ENCODE measurements at places on chromosomes 7 and 10.

DNA sequence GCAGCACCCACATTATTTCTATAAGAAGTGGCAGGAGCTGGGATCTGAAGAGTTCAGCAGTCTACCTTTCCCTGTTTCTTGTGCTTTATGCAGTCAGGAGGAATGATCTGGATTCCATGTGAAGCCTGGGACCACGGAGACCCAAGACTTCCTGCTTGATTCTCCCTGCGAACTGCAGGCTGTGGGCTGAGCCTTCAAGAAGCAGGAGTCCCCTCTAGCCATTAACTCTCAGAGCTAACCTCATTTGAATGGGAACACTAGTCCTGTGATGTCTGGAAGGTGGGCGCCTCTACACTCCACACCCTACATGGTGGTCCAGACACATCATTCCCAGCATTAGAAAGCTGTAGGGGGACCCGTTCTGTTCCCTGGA, 874 bp upstream of the RBP3 start:
- no peak overlapping the region for H3K4me3 ChIP-seq
- H3K27ac ChIP-seq: no peak overlapping the region
- no peaks in the 10 kb centered on the region for H3K4me1 ChIP-seq
- DNase-seq: no peak
- no peaks in the 10 kb centered on the region for H3K27me3 ChIP-seq
- no peaks in the 10 kb centered on the region for H3K36me3 ChIP-seq

- H3K27ac ChIP-seq: no peak overlapping the region
- peaks cover 5% of the 10 kb centered on the region for H3K27me3 ChIP-seq
- DNase-seq: no peak
Observed at GRCh38 chr10:103254538-103255325, 9.0 kb downstream of the RPEL1 start.

DNA sequence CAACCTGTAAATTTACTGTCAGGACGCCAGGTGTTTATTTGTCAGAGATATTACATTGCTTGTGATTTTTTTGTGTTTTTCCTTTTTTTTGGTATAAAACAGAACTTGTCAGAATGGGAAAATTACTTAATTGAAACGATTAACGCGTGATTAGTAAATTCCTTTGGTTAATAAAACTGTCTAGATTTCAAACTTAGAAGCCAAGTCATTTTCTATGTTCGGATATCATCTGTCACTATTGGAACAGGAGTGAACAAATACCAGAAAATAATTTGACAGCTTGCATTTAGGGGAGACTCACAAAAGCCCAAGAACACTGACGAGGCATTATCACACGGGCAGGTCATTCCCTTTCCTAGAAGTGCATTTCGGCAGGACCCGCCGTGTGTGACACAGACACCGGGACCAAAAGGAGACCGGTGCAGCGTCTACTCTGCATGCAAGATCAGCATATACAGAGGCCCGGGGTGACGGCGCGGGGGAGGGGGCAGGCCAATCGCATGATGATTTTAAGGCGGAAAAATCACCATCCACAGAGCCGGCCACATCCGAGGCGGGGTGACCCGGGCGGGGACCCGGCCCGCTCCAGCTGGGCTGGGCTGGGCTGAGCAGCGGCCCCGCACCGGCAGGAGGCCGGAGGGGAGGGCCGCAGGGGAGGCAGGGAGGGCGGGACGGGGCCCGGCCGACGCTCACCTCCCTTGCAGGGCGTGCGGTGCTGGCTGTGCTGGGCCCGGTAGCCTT, 841 bp downstream of the GLUD1 start:
- peaks cover 47% of the 10 kb centered on the region for H3K4me1 ChIP-seq
- H3K27ac ChIP-seq: peak overlapping the region; percentile 98
- peak; percentile 82 for DNase-seq
- peak overlapping the region; percentile 92 for H3K4me3 ChIP-seq
- H3K27me3 ChIP-seq: no peaks in the 10 kb centered on the region

GRCh38 chr7:45460379-45460778, 113.8 kb upstream of the ADCY1 start:
- H3K36me3 ChIP-seq: no peaks in the 10 kb centered on the region
- peaks cover 2% of the 10 kb centered on the region for H3K27me3 ChIP-seq
- no peaks in the 10 kb centered on the region for H3K4me1 ChIP-seq
- no peak overlapping the region for H3K27ac ChIP-seq
- no peak overlapping the region for H3K4me3 ChIP-seq

GRCh38 chr7:27670676-27671075, 8.0 kb upstream of the HIBADH start:
- no peaks in the 10 kb centered on the region for H3K36me3 ChIP-seq
- H3K27ac ChIP-seq: no peak overlapping the region
- H3K4me3 ChIP-seq: no peak overlapping the region
- H3K27me3 ChIP-seq: peaks cover 10% of the 10 kb centered on the region

GRCh38 chr10:43294241-43294658, 27.4 kb upstream of the RASGEF1A start:
- peaks cover 13% of the 10 kb centered on the region for H3K36me3 ChIP-seq
- H3K4me3 ChIP-seq: peak overlapping the region; percentile 45
- peak; percentile 84 for DNase-seq
- peak overlapping the region; percentile 85 for H3K27ac ChIP-seq

GRCh38 chr7:16822029-16822428, 17.2 kb upstream of the AGR2 start:
- H3K4me3 ChIP-seq: no peak overlapping the region
- no peak for DNase-seq
- H3K27ac ChIP-seq: no peak overlapping the region
- no peaks in the 10 kb centered on the region for H3K36me3 ChIP-seq
- H3K27me3 ChIP-seq: peaks cover 8% of the 10 kb centered on the region
- H3K4me1 ChIP-seq: no peaks in the 10 kb centered on the region

GRCh38 chr10:67782530-67782929, 55.5 kb downstream of the DNAJC12 start:
- no peaks in the 10 kb centered on the region for H3K36me3 ChIP-seq
- H3K4me3 ChIP-seq: no peak overlapping the region
- H3K27me3 ChIP-seq: no peaks in the 10 kb centered on the region
- peaks cover 57% of the 10 kb centered on the region for H3K4me1 ChIP-seq
- H3K27ac ChIP-seq: peak overlapping the region; percentile 3
- DNase-seq: no peak

DNA sequence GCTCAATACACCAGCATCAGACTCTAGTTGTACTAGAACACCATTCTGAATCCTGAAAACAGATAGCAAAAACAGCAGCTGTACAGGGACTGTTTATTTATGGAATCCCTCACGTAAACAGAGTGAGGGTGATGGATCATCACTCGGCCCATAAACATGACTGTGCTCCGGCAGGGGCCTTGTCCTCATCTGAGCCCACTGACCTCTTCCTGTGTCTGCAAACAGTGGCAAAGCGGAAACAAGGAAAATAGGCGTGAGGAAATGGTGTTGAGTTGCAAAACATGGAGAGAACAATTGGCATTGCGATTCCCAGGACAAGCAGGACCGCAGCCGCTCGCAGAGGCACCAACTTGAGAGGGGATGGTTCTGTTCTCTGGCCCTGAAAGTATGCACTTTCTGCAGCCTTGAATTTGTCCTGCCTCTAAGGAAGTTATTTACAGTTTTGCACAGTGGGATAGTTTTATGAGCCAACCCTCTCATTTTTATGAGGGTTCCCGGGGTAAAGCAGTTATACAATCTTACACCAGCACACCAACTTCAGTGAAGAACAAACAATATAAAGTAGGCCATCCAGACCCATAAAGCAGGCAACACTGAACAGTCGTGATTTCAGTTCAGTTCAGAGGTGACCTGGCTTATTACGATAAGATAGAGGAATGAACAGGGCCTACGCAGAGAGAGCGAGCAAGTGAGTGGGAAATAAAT, 248.0 kb upstream of the FZD8 start:
- no peak overlapping the region for H3K27ac ChIP-seq
- H3K27me3 ChIP-seq: no peaks in the 10 kb centered on the region
- no peak for DNase-seq
- no peaks in the 10 kb centered on the region for H3K36me3 ChIP-seq

- no peak overlapping the region for H3K4me3 ChIP-seq
- no peaks in the 10 kb centered on the region for H3K27me3 ChIP-seq
- H3K27ac ChIP-seq: no peak overlapping the region
Observed at GRCh38 chr10:24652381-24652957, 71.2 kb downstream of the ARHGAP21 start.

GRCh38 chr10:6885284-6885683, 305.2 kb upstream of the PRKCQ start:
- H3K4me3 ChIP-seq: no peak overlapping the region
- H3K4me1 ChIP-seq: peaks cover 14% of the 10 kb centered on the region
- no peaks in the 10 kb centered on the region for H3K36me3 ChIP-seq
- no peak overlapping the region for H3K27ac ChIP-seq

- H3K27ac ChIP-seq: no peak overlapping the region
- H3K36me3 ChIP-seq: no peaks in the 10 kb centered on the region
- peaks cover 16% of the 10 kb centered on the region for H3K4me1 ChIP-seq
Observed at GRCh38 chr7:16753932-16754855, 639 bp downstream of the TSPAN13 start.

- H3K4me3 ChIP-seq: no peak overlapping the region
- no peaks in the 10 kb centered on the region for H3K36me3 ChIP-seq
- no peak overlapping the region for H3K27ac ChIP-seq
Observed at GRCh38 chr7:159063046-159063840, 81.4 kb downstream of the VIPR2 start.

GRCh38 chr10:86962136-86962980, 4.0 kb downstream of the SNCG start:
- no peaks in the 10 kb centered on the region for H3K36me3 ChIP-seq
- H3K27me3 ChIP-seq: no peaks in the 10 kb centered on the region

GRCh38 chr7:2923886-2924574, 79.9 kb upstream of the GNA12 start:
- H3K27me3 ChIP-seq: no peaks in the 10 kb centered on the region
- H3K4me3 ChIP-seq: no peak overlapping the region
- no peak for DNase-seq
- peaks cover 60% of the 10 kb centered on the region for H3K36me3 ChIP-seq
- no peaks in the 10 kb centered on the region for H3K4me1 ChIP-seq

GRCh38 chr10:60901561-60902235, 42.3 kb downstream of the RHOBTB1 start:
- no peaks in the 10 kb centered on the region for H3K4me1 ChIP-seq
- no peaks in the 10 kb centered on the region for H3K36me3 ChIP-seq
- H3K4me3 ChIP-seq: no peak overlapping the region
- no peak overlapping the region for H3K27ac ChIP-seq
- no peak for DNase-seq

DNA sequence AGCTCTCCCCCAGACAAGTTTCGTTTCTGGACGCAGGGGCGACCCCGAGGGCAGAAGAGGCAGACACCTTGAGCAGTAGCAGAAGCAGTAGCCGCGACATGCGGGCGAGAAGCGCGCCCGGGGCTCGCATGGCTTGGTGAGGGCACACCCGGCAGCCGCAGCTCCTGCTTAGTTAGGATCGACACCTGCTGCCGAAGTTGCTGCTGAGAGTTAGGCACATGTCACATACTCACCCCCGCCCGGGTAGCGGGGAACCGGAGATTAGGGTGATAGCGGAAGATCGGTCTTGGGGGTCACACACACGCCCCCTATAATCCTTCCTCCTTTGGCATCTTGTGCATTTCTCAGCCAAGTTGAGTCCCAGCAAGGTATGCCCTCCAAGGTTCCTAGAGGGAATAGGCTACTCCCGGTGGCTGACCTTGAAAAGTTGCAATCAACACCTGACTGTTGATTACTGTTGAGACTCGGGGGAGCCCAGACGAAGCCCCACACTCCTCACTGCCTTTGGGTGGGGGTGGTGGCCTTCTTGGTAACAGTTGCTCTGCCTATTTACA, 668 bp downstream of the GPR37 start:
- H3K27me3 ChIP-seq: peaks cover 51% of the 10 kb centered on the region
- H3K4me1 ChIP-seq: peaks cover 11% of the 10 kb centered on the region
- no peaks in the 10 kb centered on the region for H3K36me3 ChIP-seq

- peaks cover 17% of the 10 kb centered on the region for H3K27me3 ChIP-seq
- H3K4me3 ChIP-seq: peak overlapping the region; percentile 49
- DNase-seq: no peak
- H3K27ac ChIP-seq: no peak overlapping the region
Observed at GRCh38 chr10:133379801-133380666, 972 bp downstream of the PAOX start.

GRCh38 chr7:50164559-50165170, 71.6 kb upstream of the ZPBP start:
- H3K4me3 ChIP-seq: peak overlapping the region; percentile 50
- no peaks in the 10 kb centered on the region for H3K27me3 ChIP-seq
- peaks cover 68% of the 10 kb centered on the region for H3K4me1 ChIP-seq
- peak overlapping the region; percentile 84 for H3K27ac ChIP-seq
- no peaks in the 10 kb centered on the region for H3K36me3 ChIP-seq

- H3K36me3 ChIP-seq: no peaks in the 10 kb centered on the region
- DNase-seq: peak; percentile 77
- H3K27me3 ChIP-seq: no peaks in the 10 kb centered on the region
- H3K27ac ChIP-seq: peak overlapping the region; percentile 86
Observed at GRCh38 chr10:47311193-47311931, 10.9 kb upstream of the GDF2 start.

GRCh38 chr10:95248989-95249388, 41.8 kb downstream of the PDLIM1 start:
- no peak overlapping the region for H3K27ac ChIP-seq
- H3K36me3 ChIP-seq: no peaks in the 10 kb centered on the region
- peaks cover 17% of the 10 kb centered on the region for H3K4me1 ChIP-seq

DNA sequence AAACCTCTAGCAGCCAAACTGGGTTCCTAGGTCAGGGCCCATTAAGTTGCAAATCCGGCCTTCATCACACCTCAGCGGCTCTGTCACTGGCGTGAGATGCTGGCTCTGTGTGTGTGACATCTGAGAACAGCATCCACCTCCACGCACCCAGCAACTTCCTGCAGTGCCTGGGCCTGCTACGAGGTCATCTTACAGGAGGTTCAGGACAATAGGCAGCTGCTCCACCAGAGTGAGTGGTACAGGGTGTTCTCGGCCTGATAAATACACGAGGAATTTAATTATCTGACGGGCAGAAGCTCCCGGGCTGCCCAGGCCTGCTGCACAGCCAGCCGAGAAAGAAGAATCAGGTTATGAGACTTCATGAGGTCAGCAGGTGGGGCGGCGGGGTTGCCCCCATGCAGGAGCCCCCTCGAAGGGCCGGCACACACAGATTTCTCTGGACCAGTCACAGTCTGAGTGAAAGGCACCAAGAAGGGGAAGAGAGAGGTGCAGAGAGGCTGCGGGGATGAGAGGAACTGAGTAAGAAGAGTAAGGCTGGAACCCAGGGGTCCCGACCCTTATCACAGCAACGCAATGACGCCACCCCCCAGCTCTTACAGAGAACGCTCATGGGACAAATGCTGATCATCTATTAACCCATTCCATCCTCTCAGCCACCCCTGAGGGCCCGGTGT, 49.3 kb downstream of the CALML3 start:
- no peaks in the 10 kb centered on the region for H3K4me1 ChIP-seq
- H3K27ac ChIP-seq: no peak overlapping the region
- H3K27me3 ChIP-seq: peaks cover under 1% of the 10 kb centered on the region
- H3K4me3 ChIP-seq: no peak overlapping the region
- H3K36me3 ChIP-seq: no peaks in the 10 kb centered on the region

DNA sequence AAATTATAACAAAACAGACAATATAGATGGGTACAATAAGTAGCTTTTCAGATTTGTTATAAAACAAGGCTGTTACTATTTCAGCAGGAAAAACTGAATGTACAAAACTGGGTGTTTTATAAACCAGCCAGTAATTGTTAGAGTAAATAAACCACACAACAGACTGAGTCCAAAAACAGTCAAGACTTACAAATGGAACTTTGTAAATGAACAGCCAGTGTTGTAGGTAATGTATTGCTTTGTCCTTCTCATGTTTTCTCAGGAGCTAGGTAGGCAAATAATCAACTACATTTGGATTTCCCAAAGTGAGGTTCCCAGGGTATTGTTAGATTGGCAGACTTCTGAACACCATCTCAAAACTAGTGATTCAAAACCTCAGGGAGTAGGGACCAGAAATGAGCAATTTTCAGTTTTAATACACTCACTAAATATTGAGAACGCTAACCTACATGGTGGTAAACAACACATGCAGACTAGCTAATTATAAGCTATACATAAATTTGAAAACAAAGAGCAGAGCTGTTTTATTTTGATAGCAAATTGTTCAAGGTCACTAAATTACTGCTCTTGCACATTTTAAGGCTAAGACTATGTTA, 36.2 kb downstream of the HERPUD2 start:
- H3K27ac ChIP-seq: no peak overlapping the region
- no peak overlapping the region for H3K4me3 ChIP-seq
- H3K27me3 ChIP-seq: no peaks in the 10 kb centered on the region

Measured in activated CD8-positive, alpha-beta T cell treated with anti-CD3 and anti-CD28 coated beads, Interleukin-2, amount 10 ng/mL, durations not matched to agents 7 days and 5 days (primary cell).